ENCODE measurements at places on chromosomes 2 and 18.

DNA sequence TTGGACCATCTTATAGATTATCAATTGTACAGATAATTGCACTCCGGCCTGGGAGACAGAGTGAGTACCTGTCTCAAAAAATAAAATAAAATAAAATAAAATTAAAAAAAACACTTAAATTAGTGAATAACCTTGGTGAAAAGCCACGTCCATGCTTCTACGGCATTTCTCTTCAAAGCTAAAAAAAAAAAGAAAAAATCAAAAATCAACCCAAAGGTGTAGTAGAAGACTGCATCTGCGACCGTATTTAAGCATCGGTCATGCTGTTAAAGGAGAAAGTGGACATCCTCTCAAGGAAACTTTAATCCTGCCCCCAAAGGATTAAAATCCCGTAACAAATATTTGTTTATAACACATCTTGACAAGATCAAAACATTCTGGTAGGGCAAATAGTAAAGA lies 350 bp upstream of the RNF138 start:
- no peak for DNase-seq

DNA sequence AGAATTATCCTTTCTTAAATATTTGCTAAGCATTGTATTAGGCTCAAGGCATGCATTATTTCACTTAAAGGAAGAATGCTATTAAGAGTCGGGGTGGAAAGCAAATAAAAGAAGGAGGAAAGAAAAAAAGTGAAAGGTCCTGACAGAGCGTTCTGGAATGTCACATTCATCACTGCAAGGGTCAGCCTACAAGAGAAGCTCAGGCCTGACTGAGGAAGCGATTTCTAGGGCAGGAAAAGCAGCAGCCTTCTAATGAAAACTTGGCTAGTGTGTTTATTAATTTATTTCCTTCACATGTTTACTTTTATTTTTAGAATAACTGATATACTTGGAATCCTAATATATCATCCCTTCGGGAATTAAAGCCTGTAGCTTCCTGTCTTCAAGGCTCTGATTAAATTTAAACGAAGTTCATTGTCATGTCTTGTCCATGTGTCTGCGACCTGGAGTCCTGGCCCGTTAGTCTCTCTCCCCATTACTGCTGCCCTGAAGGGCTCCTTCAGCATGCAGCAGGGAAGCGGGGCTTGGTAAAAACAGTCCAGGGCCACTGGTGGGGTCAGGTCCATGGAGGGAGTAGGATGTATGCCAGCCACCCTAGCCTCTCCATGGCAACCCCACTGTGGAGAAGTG lies 119.2 kb upstream of the CCDC68 start:
- no peak for DNase-seq

- no peak for DNase-seq
These were observed 57.6 kb upstream of the SERTAD2 start for GRCh38 chr2:64711252-64711800.

DNA sequence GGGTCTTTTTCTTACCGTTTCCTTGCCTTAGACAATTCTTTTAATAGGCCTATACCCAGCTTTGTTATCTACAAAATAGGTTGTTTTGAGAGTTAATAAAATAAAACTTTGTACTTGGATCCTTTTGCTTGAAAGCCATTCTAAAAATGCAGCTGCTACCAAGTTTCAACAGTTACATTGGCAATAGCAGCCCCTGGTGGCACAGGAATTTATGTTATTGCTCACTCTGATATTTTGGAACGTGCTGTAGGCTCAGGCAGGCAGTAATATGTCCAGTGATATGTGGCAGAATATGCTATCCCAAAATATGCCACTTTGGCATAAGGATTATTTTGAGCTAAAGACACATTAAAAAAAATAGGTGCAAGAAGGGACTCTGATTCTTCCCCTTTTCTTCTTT lies 6.7 kb upstream of the COMMD1 start:
- DNase-seq = no peak

DNA sequence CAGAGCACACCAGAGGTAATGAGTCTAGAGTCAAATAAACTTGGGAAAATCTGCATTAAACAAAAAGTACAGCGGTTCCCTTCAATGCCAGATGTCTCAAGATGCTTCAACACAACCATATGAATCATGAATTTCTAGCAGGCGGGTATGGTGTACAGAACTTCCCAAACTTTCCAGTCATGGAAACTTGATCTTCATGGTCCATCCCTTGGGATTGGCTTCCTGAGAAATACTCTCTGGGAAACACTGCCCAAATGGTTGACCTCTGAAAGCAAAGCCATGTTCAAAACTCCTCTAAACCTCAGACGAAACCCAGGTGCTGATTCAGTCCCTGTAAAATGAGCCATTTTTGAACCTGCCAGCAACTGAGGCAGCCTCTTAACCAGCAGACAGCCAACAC lies 16.4 kb upstream of the TMEM247 start:
- peak; percentile 49 for DNase-seq

GRCh38 chr2:8984855-8985254 lies 18.6 kb downstream of the MBOAT2 start:
- DNase-seq = no peak

DNA sequence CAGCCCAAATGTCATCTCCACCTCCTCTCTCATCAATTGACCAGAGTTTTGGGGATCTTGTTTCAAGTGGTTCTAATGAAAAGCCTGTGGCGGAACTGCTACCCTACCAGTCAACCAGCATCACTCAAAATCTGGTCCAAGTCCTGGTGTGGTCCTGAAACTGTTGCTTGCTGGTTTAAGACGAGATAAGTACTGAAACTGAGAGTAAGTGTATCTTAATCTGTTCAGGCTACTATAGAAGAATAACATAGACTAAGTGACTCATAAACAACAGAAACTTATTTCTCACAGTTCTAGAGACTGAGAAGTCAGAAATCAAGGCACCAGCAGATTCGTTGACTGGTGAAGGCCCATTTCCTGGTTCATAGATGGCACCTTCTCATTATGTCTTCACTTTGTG lies 879 bp upstream of the GALNT5 start:
- DNase-seq = no peak

GRCh38 chr2:208477741-208478140 lies 71.1 kb downstream of the PTH2R start:
- no peak for DNase-seq

DNA sequence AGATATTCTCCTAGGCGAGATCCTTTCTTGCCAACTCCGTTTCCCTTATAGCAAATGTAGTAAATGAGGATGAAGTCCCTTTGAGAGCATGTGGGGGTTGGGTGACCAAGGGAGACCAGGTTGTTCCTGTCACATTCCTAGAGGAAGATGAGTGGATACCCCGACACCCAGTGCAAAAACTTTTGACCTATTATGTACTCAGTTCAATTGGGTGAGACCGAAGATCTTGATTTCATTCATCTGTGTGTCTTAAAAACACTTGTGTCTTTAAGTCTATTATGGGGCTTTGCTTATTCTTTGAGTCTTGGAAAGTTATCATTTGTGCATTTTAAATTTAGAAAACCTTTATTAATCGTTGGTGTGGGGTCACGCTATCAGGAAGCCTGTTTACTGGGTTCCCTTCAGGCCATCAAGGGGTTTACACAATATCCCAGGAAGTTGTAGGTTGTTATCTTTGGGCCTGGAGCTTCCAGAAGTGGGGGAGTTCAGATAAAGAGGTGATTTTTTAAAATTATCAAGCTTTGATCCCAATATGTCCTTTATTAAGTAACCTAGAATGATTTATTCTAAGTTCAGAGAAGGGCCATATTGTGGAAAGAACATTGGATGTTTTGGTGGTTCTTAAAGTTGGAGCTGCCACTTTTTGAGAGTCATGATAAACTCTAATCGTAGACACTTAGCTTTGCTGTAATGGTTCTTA lies 2.8 kb downstream of the RHOB start:
- DNase-seq = no peak

GRCh38 chr2:65834062-65834461 lies 401.7 kb upstream of the SPRED2 start:
- DNase-seq = no peak

DNA sequence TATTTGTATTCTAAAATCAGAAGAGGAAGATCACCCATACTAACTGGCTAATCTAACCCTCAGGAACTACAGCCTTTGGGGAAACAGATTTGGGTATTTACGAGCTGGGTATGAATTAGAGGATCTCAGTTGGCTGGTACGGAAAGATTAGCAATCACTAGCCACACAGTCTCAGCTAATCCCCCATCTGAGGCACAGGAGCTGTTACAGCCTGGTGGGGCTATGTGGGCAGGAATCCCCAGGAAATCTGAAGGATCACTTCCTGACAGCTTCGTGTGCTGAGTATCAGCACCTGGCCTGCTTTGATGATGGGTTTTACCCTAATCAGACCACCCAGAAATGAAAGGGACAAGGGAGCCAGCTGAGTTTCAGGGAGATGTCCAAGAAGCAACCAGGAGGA lies 206.3 kb downstream of the AFF3 start:
- DNase-seq = no peak

GRCh38 chr18:34795070-34795732 lies 85.1 kb downstream of the DTNA start:
- no peak for DNase-seq

DNA sequence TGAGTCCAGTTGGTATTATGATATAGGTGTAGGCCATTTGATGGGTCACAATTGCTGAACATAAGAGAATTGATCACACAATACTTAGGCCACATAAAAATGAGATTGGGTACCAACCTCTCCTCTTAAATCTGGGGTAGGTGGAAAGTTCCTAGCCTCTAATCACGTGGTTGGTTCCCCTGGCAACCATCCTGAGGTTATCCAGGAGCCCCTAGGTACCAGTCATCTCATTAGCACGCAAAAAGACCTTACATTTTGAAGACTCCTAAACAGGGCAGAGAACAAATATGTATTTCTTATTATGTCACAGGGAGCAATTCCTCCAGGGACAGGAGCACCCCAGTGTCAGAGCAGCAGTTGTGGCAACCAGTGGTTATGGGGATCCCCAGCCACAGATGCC lies 12.7 kb upstream of the SELENOI start:
- DNase-seq = no peak

GRCh38 chr18:58549814-58550339 lies 79.0 kb downstream of the ALPK2 start:
- DNase-seq = no peak

GRCh38 chr2:113178891-113179290 lies 5.1 kb downstream of the PSD4 start:
- DNase-seq = no peak

DNA sequence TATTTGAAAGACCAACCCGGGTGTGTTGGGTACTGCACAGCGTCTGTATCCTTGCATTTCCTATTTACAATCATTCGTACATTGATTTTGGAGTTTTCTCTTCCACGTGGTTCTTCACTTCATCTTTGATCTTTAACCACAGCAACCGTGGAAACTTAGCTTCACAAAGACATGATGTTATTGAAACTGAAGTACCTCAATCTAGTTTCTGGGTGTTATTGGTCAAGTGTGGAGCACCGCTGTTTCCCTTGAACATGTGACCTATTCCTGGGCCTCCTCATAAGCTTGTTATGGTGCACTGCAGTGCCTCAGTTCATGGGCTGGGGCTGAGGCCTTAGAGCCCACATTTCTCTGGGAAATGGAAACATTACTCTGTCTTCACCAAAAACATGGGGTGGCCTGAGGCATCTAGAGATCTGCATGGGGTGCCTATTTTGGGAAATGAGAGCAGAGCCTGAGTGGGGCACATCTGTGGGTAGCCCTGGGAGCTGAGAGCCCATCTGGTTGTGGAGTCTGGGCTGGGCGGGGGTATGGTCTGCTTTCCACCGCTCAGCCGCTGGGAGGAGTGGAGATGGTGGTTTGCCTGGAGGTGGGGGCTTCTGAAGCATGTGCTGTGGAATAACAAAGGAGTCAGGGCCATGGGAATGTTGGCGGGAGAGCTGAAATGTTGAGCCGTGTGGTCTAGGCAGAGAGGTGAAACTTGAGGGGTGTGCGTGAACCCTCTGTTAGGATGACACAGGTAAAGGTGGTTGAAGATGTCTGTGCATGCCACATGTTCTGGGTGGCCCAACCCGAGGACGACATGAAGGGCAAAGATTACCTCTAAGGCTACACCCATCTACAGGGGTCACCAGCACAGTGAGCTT lies 37.4 kb downstream of the ZNF236 start:
- no peak for DNase-seq

- no peak for DNase-seq
These were observed 126.9 kb upstream of the DAPL1 start for GRCh38 chr2:158668001-158668765.

DNA sequence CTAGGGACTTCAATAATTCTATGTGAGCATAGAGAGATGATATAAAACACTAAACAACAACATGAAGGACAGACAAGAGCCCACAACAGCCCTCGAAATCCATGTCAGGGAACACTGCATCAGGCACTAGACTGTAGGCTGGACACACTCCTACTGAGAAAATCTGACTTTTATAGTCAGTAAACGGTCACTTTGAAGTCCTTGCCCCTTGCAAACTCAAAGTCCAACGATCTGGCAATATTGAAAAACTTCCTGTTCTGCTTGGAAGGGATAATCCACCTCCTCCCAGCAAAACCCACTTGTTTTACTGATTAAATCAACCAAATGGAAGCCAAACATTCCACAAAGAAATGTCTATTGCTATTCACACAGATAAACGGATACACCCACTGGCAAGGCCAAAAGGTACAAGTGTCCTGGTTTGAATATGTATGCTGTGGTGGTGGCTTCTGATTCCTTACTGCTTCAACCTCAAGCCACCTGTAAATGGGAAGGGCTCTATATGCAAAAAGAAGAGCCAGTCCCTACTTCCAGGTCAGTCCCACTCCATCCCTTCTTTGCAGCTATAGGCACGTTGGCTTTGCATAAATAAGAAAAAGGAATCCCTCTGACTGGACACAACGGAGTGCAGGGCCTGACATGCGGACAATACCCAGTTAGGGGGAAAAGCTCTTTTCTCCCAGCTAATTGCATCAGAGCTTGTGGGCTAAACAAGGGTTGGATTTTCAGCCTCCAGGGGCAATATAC lies 56.6 kb downstream of the STK39 start:
- no peak for DNase-seq

GRCh38 chr2:3476985-3477327 lies 42.4 kb downstream of the ADI1 start:
- DNase-seq = no peak

DNA sequence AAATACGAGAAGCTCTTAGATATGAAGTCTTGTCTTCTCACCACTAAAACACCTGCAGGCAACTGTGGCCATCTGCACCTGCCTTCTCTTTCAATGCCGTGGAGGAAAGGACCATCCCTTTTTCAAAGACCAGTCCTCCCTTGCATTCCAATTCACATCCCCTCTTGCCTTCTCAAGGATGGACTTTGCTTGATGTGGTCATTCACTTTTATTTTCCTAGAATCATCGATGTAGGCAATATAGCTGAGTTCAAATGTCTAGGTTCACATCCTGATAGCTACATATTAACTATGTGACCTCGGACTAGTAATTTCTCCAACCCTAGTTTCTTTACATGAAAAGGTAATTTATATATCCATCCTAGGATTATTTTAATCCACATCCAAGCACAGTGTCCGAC lies 110.1 kb downstream of the HIBCH start:
- no peak for DNase-seq

DNA sequence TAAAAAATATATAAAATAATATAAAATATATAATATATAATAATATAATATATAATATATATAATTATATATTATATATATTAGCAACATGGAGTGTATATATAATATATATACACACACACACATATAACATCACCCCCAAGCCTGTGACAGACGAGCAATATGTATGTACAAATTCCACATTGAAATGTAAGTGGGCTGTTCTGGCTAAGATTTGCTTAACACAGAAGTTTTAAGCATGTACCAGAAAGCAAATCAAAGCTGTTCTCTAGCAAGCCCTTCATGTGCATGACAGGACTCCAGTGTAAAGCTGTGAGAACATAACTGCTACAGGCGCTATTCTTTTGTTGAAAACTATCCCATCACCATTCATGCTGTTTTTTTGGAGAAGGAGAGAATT lies 261.7 kb upstream of the TNP1 start:
- DNase-seq = no peak
